ENCODE measurements at places on chromosomes 6 and 20.

DNA sequence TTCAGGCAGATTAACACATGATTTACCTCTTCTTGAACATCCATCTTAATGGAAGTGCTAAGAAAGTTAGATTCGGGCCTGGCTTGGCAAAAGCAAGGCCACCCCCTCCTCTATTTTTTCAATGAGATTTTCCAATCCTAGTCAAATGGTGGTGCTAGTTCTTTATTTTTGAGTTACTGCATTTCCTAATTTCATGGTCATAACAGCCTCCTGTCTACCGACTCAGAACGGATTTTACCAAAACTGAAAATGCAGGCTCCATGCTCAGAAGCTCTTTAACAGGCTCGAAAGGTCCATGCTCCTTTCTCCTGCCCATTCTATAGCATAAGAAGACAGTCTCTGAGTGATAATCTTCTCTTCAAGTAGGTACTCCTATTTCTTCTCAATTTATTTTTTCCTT lies 117.2 kb upstream of the ESR1 start:
- DNase-seq, result no peak

DNA sequence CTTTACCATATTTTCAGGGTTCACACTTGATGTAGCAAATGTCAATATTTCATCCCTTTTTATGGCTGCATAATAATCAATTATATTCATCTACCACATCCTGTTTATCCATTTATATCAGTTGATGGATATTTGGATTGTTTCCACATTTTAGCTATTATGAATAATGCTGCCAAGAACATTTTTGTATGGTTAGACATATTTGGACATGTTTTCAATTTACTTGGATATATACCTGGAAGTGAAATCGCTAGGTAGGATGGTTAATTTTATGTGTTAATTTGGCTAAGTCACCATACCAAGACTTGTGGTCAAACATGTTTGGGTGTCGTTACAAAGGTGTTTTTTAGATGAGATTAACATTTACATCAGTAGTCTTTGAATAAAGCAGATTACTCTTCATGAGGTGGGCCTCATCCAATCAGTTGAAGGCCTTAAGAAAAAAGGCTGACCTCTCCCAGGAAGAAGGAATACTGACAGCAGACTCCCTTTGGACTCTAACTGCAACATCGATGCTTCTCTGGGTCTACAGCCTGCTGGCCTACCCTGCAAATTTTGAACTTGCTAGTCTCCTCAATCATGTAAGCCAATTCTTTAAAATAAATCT lies 196.5 kb downstream of the BACH2 start:
- DNase-seq, result no peak

DNA sequence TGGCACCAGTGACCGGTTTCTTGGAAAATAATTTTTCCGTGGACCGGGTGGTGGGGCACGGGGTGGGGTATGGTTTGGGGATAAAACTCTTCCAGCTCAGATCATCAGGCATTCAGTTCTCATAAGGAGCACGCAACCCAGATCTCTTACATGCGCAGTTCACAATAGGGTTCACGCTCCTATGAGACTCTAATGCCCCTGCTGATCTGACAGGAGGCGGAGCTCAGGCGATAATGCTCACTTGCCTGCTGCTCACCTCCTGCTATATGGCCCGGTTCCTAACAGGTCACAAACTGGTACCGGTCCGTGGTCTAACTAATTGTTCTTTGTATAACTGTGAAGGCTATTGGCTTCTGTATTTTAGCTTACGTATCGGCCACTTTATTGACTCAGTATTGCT lies 51.7 kb downstream of the VSTM2L start:
- no peak for DNase-seq

DNA sequence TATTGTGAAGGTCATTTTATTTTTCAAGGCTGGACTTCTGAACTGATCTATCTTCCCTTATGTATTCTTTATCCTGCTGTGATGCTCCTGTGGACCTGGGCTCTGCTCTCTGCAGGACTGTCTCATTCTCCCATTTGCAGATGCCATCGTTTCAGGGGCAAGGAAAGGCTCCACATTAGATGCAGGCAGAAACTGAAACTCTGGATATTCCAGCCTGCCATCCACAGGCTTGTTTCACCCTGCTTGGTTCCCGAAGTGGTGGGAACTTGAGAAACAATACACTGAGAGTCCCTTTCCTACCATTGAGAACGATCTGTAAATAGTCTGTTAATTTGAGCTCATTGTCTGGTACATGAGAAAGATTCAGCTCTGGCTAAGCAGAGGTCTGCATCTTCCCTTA lies 197.5 kb upstream of the MAN1A1 start:
- DNase-seq, result no peak

GRCh38 chr6:75752365-75752764 lies 3.3 kb downstream of the MYO6 start:
- DNase-seq, result no peak

- no peak for DNase-seq
Observed at GRCh38 chr6:106385530-106385929, 25.0 kb downstream of the CRYBG1 start.

- no peak for DNase-seq
Observed at GRCh38 chr20:15834857-15835256, 738.4 kb downstream of the KIF16B start.

DNA sequence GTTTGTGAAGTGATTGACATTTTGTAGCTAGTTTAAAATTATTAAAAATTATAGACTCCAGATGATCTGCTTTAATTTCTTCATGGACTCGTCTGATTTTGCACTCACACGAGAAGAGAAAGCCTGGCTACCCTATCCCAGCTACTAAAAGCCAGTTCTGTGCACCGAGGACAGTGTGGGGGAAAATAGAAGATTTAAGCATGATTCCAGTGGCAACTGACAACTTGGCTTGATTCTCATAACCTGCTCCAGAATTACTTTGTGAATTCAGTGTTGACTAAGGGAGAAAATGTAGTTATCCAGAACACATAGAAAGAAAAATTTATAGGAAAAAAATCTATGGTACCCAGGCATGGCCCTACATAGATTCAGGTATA lies 88.7 kb downstream of the SNAP25 start:
- DNase-seq, result no peak

GRCh38 chr20:45051204-45052060 lies 49.5 kb downstream of the KCNS1 start:
- no peak for DNase-seq

GRCh38 chr6:63663147-63663955 lies 27.7 kb downstream of the PHF3 start:
- no peak for DNase-seq

DNA sequence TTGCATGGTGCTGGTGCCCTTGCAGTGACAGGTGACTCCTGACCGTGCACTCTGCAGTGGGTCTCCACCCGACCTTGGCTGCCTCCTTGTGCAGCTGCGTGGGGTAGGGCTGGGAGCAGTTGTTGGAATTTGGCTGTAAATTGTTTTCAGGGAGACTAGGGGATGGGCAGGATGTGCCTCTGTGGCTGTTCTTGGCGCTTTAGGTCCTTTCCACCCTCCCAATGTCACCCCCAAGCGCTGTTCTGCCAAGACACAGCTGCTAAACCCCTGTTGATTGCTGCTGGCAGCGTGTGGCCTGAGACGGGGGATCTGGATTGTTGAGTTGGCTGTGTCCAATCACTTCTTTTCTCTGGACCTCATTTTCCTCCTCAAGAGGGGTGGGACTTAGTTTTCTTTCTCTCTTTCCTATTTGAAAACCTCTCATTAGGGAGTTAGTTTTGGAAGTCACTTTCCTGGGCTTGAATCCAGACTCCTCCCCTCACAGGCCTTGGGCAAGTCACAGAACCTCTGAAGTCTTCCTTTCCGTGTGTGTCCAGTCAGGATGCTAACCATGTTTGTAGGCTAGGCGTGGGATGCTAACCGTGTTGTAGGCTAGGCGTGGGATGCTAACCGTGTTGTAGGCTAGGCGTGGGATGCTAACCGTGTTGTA lies 8.5 kb downstream of the IGF2R start:
- no peak for DNase-seq

DNA sequence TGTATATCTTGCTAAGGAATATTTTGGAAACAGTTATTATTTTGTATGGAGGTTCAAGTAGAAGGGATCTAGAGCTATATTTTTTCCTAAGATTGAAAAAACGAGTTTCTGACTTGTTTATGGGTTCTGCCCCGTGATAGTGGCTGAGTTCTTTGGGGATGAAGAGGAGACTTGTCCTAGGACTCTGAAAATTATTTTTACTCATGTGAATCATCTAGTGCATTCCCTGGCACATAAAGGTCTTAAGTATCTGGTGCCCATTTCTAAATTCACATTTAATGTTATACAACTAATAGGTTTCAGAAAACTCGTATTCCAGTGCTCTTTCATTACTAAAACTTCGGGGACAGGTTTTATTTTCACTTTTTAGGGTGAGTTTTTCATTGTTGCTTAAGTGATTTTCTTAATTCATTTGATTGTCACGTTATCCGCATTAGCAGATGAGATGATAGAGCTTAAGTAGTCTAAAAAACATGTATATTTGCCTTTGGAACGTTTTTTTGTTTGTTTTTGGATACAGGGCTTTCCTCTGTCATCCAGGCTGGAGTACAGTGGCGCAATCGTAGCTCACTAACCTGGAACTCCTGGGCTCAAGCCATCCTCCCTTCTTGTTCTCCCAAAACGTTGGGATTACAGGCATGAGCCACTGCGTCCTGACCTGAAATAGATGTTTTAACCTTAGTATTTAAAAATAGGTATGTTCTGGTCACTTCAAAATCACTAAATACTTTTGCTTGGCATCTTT lies 2.1 kb downstream of the NFYA start:
- DNase-seq, result no peak

- no peak for DNase-seq
Observed at GRCh38 chr6:41356825-41357224, 21.4 kb downstream of the NCR2 start.

GRCh38 chr20:20447196-20447595 lies 79.3 kb downstream of the INSM1 start:
- no peak for DNase-seq

DNA sequence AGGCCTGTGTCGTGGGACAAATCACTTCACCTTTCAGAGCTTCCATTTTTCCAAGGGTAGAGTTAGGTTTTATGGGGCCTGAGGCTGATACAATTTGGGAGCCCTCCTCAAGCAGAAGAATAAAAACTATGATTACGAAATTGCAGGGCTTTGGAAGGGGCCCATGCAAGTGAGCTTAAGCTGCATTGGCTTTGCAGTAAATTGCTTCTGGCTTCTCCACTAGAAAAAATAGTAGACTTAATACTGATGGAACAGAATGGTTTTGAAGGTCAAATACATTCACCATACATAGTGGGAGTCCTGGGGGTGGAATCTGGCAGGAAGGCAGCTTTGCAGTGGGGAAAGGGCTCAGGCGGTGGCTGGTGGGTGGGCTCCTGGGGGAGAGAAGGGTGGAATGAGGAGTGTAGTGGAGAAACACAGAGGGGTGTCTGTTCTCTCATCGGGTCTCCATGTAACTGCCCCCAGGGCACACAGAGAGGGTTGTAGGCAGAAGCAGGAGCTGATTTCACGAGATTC lies 55.9 kb upstream of the RNF24 start:
- DNase-seq, result no peak

DNA sequence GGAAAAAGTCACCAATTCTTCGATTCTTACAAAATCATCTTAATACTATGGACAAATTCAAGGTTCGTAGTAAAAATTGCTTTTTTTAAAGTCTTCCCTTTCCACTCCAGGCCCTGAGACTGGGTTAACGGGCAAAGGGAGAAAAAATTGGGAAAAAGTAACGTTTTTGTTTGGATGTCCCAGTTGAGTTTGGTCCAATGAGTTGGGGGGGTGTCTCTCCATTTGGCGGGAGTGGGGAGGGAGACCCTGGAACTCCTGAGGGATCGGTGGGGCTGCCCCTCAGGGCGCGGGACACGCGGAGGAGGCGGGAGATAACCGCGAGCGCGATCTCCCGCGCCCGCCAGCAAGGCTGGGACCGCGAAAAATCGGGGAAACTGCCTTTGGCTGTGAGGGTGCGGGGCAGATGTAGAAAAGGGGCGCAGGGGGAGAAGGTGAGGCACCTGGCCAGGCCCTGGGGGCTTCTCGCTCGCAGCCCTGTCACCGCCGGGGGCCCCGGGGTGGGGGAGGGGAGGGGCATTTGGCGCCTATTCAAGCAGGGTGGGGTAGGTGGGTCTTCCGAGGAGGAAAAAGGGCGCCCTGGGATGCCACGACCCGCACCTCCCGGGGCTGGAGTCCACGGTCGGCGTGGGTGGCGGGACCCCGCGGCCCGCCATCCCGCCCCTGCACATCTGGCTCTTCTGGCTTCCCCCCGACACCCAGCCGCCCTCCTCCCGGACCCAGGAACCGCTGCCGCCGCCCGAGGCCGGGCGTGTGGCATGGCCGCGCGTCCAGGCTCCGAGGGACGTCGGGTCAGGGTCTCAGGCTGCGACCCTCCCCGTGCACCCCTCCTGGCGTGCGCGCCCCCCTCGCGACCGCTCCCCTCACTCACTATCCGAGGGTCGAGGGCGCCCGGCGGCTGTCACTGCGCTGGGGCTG lies 595 bp downstream of the FBXO5 start:
- DNase-seq, result no peak

GRCh38 chr20:61440548-61441055 lies 188.5 kb downstream of the CDH4 start:
- no peak for DNase-seq

- DNase-seq, result no peak
Observed at GRCh38 chr6:12136905-12137304, 124.8 kb downstream of the HIVEP1 start.

DNA sequence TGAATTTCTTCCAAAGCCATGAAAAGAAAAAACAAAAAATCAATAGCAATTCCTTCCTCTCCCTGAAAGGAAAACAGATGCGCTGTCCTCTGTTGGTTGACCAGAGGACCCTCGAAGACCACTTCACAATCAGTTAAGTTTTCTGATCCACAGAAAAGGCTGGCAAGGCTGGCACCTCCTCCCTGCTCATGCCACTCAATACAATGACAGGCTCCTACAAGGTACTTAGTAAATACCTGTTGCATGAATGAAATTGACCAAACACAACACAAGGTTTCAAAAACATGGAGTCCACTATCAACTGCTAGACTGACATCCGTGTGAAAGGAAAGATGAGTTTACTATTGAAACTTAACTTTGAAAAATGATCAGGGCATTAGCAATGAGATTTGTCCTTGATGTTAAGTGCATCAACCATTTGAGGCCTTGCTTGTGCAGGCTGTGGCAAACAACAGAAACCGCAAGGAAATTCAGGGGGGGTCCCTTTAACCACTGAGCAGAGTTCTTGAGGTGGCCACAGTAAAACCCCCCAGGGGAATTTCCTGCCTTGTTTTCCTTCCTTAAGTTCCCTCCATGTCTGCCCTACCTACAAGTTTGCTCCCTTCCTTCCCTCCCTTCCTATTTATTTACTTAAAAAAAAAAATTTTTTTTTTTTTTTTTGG lies 27.9 kb upstream of the RTF2 start:
- no peak for DNase-seq

Data from NCI-H774 (cell line).